ENCODE measurements at places on chromosomes 2 and 18. TPM values are rescaled to one million over a fixed set of nuclear protein-coding genes. Genes with fewer than 3 reads are reported as not detected.

- DNase-seq, result no peak
Observed at GRCh38 chr2:213022987-213023386, 128.4 kb downstream of the IKZF2 start.

DNA sequence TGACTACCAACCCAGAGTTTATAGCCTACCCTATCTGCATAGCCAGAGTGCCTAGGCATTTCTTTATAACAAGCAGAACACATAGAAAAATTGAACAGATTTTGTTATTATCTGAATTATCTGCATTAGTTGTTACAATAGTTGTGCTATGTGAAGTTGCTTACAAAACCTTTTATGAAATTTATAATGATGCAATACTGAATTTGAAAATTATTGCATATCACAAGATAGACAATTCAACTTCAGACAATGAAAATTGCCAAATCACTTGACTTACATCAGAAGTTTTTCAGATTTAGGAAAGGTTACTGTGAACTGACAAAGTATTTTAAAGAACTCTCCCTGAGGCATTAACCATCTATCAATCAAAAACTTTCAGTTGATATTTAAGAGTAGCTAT lies 437.9 kb upstream of the PIK3C3 start:
- DNase-seq, result no peak

- no peak for DNase-seq
Observed at GRCh38 chr2:126761256-126761980, 105.5 kb downstream of the GYPC start.

GRCh38 chr2:72367530-72368225 lies 220.0 kb upstream of the CYP26B1 start:
- DNase-seq, result no peak

GRCh38 chr2:152086231-152086630 lies 12.6 kb downstream of the CACNB4 start:
- DNase-seq, result no peak

DNA sequence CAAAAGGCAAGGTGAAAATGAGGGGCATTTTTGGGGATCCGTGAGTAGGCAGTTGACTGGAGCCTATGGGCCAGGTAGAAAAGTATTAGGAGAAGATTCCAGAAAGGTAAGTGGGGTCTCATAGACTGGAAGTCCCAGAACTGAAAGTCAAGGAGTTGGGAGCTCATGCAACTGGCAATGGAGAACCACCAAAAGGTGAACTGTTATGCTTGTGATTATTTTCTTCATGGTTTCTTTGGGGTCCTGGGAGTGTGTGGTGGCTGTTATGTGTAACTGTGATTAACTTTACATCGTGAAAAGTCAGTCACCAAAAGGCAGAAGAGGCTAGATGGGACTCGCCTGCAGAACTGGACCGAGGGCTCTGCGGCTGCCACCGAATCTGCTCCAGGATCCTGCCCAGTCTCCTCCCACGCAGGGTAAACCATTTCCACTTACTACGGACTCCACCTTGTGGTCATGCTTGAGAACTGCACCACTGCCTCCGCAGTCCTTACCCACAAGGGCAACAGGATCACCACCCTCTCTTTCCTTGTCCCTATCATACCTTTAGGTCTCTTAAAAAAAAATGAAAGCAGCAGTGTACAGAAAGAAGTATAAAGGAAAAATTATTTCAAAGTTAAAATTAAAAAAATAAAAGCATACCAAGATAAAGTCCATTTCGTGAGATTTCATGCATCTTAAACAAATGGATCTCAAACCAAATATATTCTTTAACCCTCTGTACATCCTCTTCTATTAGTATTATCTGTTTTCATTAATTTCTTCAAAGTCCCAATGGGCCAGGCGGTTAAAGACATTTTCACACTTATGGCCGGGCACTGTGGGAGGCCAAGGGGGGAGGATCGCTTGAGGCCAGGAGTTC lies 15.6 kb upstream of the CEP68 start:
- peak; percentile 90 for DNase-seq

GRCh38 chr2:240460253-240460711 lies 24.8 kb downstream of the GPC1 start:
- no peak for DNase-seq

DNA sequence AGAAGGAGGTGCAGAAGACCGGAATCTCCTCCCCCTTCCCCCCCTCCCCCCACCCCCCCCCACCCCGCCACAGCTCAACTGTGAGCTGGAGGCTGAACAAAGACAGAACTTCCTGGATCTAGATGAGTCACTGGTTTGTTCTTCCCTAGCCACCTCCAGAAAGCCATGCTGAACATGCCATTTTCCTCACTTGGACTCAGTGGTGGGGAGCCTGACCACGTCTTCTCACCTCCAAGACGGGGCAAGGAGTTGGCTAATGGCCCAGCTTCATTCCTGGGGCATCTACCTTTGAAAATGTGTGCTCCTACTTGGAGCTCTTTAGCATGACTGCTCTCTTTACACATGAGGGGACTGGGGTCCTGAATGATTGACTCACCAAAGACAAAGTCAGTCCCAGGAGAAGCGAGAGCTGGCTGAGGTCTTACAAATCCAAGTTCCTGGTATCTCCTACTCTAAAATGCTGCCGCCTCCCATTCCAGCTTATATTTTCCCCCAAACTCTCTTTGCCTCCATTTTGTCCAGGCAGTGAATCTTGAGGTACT lies 22.6 kb upstream of the FZD5 start:
- no peak for DNase-seq

- DNase-seq, result peak; percentile 3
Observed at GRCh38 chr2:17363846-17364245, 154.4 kb downstream of the RAD51AP2 start.

DNA sequence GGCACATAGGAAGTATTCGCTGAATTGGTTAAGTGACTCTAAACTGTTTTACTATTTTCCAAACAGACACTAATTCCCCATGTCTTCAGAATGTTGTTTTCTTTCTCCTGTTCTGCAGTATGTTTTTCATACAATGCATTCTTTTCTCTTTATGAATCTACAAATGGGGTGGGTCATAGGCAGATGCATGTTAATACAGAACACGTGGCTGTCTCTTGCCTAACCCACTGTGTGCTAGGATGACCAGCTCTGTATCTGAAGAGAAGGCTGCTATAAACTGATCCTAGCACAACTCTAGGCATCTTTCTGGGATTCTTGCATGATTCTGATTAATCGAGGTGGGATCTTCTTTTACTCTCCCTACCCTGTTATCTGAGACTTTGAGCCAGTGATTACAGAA lies 826.0 kb downstream of the PLCL1 start:
- DNase-seq, result no peak

DNA sequence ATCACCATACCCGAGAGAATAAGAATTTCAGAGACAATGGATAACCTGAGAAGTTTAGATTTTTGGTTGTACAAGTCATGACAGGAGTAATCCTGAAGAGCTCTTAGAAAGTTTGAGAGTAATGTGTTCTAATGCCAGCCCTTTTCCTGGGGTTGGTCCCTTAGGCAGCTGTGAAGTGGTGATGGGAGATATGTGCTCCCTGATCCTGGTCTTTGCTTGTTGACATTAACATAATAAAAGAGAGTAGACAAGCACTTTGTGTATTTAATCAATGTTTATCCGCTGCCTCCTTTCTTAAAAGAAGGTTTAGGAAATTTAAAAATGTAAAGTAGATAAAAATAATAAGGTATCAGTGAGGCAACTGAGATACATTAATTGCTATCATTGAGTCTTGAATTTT lies 13.8 kb upstream of the DSC3 start:
- DNase-seq, result no peak

DNA sequence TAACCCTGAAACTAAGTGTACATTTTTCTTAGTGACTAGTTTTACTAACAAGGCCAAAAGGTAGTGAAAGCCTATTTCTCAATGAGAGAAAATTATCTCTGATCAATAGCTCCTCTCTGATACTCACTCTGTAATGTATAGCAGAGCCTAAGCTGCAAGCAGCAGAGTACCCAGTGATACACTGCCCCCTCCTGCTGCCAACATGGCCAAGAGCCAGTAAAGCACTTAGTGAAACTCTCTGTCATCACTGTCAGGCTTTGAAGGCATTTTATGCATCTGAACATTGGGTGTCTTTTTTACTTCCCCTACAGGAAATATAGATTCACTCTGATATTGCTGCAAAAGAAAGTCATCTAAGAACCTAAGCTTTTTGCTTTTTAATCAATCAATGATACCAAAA lies 784.1 kb upstream of the CDH7 start:
- no peak for DNase-seq

DNA sequence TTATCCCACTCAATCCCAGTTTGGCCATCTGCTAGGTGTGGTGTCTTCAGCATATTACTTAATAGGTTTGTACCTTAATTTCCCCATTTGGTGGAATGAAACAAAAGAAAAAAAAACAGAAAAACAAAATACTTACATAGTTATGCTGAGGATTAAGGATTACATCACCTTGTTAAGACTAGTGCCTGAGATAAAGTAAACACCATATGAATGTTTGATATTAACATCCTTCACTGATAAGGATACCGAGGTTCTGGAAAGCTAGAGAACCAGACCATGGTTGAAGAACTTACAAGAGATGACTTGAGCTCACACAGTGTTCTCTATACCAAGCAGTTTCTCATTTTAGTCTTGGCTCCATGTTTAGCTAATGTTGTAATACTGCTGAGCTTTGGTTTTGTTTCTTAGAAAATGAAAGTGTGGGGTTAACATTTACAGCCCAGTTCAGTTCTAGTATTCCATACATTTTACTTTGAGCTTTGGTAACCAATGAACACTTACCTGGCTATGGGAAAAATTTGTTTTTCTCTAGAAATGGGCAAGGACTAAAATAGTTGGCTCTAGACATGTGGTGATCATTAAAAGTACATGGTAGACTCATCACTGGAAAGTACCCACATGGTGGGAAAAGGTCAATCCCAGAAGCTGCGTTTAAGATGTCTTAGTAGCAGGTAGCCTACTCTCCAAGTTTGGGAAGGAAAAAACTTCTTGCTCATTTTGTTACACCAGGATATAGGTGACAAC lies 5.8 kb upstream of the GPD2 start:
- no peak for DNase-seq

GRCh38 chr2:235896061-235896460 lies 272.1 kb downstream of the GBX2 start:
- DNase-seq, result no peak

DNA sequence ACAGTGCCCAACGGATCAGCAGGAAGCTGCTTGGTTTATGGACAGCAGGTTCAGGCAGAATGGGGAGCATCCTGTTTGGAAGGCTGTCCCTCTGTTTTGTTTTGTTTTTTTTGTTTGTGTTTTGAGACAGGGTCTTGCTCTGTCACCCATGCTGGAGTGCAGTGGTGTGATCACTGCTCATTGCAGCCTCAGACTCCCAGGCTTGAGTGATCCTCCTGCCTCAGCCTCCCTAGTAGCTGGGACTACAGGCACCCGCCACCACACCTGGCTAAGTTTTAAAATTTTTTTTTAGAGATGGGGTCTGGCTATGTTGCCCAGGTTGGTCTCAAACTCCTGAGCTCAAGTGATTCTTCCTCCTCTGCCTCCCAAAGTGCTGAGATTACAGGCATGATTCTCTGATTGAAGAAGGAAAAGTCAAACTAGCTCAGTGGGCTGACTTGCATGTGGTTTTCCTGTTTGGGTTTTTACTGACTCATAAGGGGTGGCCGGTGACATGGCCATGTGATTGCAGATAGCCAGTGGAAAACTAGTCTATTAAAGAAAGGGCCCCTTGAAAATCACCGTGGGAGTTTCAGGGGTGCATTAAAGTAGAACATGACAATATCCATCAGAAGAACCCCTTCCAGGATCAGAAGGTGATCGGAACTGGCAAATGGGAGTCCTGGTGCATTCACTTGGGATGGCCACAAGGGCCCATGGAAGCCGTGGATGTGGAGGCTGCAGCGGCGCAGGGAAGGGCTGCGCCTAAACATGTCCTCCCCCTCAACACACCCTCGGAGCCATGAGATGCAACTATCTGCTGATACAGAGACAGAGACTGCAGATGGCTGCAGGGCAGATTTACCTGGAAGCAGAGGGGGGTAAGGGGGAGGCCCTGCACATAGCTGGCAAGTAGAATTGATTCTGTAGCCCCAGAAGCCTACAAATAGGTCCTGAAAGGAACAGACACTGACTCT lies 26.5 kb downstream of the AQP12B start:
- no peak for DNase-seq

GRCh38 chr18:60049172-60049571 lies 149.4 kb downstream of the PMAIP1 start:
- DNase-seq, result no peak

- DNase-seq, result no peak
Observed at GRCh38 chr18:54734059-54734458, 94.2 kb upstream of the RAB27B start.

- no peak for DNase-seq
Observed at GRCh38 chr2:104929663-104930062, 75.7 kb downstream of the POU3F3 start.

- DNase-seq, result no peak
Observed at GRCh38 chr2:148560496-148560895, 84.1 kb upstream of the EPC2 start.

DNA sequence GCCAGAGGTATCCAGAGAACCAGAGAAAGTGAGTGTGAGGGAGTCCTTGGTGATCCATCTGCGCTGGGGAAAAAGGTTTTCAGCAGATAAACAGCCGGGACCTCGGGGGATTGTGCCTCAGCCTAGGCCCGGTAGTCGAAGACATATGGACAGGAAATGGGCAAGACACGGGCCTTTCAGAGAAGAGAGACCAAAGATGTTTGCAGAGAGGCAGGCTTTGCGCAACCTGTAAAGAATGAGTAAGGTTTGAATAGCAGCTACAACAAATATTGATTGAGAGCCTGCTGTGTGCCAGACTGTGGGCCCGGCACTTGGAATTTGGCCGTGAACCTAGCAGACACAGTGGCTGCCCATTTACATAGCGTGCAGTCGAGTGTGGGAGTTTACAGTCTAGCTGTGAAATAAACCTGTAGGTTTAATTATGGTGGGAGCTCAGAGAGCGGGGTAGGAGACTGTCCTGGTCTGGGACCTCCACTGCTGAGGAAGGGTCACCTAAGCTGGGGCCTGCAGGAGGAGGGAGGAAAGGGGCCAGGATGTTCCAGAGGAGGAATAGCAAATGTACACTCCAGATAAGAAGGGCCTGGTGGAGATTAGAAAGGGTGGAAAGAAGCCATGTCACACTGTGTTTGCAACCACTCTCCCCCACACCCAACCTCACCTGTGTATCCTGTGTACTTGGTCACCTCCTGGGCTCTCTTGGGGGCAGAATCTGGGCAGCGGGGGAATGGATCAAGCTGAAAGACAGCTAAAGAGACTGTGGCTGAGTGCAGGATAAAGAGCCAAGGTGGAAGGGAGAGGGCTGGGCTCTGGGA lies 3.0 kb downstream of the SH2D6 start:
- no peak for DNase-seq

Gene FBLN7
- total RNA-seq, result 5.3 TPM

Gene CCDC121
- 3.1 TPM for total RNA-seq

Gene SCN1A
- 69.5 TPM for total RNA-seq

Gene IL36G
- total RNA-seq, result not detected

Gene SPP2
- not detected for total RNA-seq

Gene REG1B
- total RNA-seq, result not detected

Gene GTF2A1L
- total RNA-seq, result 2.8 TPM

Gene CELF4
- 62.9 TPM for total RNA-seq

Gene ALLC
- total RNA-seq, result not detected

Gene GPR39
- total RNA-seq, result 4.3 TPM

Gene KLHL30
- not detected for total RNA-seq

Gene TSGA10
- 21.4 TPM for total RNA-seq

Gene FLACC1
- 3.7 TPM for total RNA-seq

Gene GPAT2
- 1.2 TPM for total RNA-seq

Gene HOXD8
- total RNA-seq, result not detected

Measured in cerebellum (tissue), 4 donors.